ENCODE measurements at places on chromosomes 6 and 20.
A peak's percentile ranks its signal among the peaks of the same experiment; 100 is the strongest.

DNA sequence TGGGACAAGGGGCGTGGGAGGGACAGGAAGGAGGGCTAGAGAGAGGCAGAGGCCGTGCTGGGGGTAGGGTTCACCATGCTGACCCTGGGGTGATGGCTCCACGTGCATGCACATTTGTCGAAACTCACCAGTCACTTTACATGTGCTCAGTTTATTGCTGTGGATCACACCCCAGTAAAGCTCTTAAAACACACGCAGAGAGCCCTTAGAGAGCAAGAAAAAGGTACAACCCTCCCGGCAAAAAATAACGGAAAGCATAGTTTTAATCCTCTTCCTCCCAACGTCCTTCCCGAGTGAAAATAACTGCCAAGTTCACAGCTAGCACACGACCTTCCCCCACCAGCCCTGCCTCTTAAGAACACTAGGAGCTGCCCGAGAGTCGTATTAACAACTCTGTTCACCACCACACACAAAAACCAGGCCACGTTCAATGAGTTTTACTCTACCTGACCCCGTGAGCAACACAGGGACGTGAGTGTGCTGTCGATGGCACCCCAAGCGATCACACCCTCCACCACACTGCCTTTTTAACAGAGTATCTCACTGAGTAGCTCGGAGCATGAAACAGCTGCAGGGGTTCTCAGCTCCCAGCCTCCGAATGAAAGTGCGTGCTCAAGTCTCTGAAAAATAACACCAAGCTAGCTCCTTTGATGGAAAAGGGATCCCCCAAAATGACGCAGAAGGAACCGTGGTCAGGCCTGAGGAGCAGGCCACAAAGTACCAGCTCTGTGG is 39.7 kb downstream of the TAF4 start:
- no peak for DNase-seq

DNA sequence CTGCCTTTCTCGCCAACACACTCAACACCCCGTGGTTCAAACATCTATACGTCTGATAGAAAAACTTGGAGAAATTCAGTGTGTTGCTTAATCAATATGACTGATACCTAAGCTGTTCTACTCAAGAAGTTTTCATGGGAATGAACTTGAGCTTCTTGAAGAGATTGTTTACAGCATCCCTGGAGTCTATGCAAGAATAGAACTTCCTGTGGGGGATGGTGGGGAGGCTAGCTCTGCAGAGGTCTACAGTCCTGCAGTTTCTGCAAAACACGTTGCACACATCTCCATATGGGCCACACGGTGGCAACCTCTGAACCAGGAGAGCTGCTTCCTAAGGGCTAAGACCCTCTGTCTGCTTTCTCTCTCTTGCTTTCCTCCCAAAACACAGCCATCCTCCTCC is 32.7 kb upstream of the FANCE start:
- no peak for DNase-seq

DNA sequence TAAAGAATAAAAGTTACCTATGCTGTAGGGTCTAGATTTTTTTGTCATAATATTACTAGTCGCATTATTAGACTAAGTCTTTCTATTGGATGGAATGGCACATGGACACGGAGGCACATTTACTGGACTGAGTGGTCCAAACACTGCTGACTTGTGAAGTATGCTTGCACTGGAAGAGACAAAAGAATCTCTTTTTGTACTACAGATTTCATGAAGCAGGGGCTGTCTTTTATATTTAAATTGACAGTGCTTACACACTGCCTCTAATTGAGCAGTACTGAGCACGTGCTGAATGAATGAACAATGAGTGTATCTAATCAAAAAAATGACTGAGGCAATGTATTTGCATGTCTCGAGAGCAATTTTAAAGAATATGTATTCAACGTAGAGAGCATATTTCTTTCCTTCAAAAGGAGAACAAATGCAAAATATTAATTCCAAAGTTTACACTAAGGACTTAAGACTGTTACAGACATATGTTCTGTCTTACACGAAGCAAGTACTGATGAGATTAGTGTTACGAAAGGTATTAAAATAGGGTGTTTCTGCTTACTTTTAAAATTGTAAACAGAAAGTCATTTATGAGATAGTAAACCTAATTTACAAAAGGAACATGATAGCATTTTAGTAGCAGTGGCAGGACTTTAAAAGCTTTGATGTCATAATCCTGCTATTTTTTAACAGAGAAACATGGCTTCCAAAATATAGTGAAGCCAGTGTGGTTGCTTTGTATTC is 8.3 kb downstream of the ELOVL2 start:
- no peak for DNase-seq

- peak; percentile 59 for DNase-seq
These were observed 104.3 kb downstream of the SLC23A2 start for GRCh38 chr20:4896971-4897497.

DNA sequence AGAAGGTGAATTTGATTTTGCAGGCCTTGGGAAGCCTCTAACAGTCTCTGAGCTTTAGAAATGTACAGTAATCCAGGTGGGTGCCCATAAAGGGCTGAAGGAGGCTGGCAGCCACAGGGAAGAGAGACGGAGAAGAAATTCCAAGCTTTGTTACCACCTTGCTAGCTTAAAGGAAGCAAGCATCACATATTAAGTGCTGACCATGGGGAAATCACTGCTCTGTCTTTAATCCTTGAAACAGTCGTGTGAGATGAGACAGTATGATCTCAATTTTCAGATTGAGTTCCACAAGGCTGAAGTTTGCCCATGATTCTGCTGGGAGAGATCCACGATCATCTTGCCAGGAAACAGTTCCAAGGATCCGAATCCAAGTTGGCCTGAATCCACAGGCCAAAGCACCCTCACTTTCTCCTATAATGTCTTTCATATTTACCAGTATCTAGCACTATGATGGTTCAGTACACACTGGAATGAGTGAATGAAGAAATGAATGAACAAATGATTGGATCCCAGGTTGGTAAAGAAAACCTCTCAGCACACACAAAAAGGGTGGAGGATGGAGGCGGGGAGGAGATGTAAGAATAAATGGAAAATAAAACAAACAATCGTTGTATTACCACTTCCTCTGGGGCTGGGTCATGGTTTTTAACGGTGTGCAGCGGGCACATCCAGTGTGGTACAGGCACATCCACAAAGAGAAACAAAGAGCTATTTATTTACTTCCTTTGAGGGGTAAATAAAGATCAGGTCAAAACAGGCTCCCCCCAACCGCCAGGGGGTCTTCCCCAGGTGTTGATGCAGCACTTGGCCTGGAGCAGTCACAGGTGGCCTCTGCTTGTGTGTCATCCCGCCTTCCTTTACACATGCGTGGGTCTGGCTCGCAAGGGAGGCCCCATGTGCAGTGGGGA is 28.2 kb upstream of the TAF8 start:
- no peak for DNase-seq

DNA sequence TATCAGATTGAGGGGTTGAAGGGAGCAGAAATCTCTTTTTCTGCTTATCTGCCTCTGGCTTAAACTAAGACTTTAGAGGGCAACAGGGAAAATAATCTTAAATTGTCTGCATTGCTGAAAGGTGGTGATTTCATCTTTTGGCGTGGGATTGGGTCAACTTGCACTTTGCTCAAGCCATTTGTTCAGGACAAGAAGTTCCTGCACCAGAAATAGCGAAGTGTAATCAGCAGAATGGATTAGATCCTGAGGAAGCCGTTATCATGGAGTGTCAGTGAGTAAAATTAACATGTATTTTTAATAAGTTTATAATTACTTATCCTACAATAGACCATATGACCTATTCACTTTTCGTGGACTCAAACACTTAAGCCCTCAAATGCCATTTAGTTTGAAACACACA is 249.3 kb downstream of the CD83 start:
- DNase-seq = no peak

DNA sequence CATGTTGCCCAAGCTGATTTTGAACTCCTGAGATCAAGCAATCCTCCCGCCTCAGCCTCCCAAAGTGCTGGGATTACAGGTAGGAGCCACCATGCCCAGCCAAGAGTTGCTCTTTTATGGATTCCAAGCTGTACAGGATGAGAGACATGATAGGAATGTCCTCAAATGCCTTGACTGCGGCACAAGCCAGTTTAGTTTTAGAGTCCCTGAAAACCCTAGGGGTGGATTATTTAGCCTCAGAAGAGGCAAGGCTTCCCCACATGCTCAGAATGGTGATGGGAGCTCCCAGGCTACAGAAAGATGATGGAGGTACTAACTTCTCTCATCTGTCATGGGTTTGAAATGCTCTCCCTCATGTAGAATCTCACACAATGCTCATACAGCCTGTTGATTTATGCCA is 280.5 kb upstream of the PRND start:
- DNase-seq = no peak

DNA sequence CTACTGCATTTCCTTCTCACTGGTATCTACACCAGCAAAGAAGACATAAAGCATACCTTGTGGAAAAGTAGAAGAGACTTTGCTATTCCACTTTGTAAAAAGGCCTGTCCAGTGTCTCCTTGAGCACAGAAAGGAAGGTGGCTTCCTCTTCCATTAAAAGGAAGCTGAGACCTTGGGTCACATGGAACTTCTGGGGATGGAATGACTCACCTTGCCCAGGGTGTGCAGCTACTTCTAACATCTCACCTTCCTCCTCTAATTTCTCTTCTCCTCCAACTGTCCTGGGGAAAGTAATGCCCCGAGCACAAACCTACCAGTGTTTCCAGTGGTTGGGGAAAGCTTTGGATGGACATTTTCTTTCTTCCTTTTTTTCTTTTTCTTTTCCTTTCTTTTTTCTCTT is 848.8 kb upstream of the MAP3K7 start:
- DNase-seq = no peak

GRCh38 chr6:3119040-3119723 is 671 bp downstream of the BPHL start:
- no peak for DNase-seq

DNA sequence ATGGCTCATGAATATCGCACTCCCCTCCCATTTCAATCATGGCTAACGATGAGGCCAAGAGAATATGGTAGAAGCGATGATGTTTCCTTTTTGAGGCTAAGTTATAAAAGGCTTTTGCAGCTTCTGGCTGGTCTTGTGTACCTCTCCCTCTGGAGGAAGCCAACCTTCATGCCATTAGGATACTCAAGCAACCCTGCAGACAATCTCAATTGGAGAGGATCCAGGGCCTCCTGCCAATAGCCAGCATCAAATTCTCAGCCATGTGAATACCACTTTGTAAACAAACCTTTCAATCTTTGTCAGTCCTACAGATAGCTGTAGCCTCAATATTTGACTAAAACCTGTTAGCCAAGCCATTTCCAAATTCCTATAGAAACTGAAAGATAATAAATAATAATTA is 738.4 kb downstream of the KIF16B start:
- no peak for DNase-seq

DNA sequence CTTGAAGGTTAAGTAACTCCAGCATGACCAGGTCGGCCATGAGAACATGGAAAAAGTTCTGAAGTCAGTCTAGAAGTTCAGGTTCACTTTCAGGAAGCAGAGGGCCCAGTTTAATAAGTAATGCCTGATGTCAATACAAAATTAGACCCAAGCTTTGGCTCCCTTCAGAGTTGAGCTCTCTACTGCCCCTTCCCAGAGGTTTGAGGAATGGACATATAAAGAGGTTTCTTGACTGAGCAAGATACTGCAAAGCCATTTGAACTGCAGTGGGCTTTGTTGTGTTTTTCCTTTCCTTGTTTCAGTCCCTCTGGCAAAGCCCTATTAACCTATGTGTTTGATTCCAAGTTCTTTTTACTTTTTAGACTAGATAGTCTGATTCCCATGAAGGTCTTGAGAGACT is 97.8 kb upstream of the PREP start:
- DNase-seq = no peak

GRCh38 chr6:117531809-117532725 is 49.6 kb downstream of the DCBLD1 start:
- DNase-seq = no peak

DNA sequence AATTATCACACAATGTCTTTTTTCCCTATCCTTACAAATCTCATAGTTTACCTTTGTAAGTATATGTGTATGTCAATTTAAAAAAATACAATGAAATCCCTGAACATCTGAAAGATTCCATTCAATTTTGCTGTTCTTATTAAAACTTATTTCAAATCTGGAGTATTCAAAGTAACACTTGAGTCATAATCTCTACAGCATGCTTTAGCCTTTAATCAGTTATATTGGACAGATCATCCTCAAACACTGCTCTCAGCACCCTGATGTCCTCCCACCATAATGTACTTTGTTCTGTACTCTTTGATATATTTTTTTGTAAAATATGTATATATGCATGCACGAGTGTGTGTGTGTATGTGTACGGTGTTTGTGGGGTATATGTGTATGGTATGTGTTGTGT is 83.0 kb upstream of the RPS6KA2 start:
- no peak for DNase-seq

- DNase-seq = no peak
These were observed 8.0 kb upstream of the PKIG start for GRCh38 chr20:44574372-44574771.

DNA sequence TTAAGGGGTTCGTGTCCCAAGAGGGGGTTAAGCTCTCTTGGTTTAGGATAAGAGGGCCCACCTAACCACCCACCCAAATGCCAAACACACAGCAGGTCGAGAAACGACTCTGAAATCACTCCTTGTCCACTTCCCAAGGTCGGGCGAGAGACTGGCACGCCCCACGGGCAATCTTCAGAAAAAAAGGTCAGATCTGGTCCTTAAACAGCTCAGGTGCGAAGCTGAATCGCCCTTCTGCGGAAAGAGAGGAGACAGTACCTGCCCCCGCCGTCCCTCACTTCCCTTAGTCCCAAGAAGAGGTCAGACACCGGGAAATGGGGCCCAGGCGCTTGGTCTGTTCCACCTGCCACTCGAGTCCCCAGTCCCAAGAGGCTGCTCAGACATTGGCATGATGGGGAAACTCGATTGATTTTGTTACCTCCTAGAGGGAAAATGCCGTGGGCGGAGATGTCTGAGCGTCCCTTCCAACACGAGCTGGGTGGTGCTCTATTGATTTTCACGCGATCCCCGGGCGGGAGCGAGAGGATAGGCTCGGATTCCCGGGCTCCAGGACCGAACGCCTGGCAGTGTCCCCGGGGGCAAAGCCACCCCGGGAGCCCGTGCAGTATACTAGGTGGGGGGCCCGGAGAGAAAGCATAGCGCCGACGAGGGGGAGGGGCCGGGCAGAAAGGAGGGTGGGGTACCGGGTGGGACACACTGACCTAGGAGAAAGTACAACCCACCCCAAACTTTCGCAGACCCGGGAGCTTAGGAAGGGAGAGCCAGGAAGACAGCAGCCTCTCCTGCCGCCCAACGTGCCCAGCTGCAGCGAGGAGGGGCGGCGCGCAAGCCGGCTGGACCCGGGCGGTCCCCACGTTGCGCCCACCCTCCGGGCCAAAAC is 1.1 kb upstream of the SAMD5 start:
- DNase-seq = no peak

GRCh38 chr6:128491610-128492206 is 28.7 kb downstream of the PTPRK start:
- DNase-seq = no peak

GRCh38 chr6:83574783-83575182 is 62.4 kb downstream of the PRSS35 start:
- no peak for DNase-seq
